Activated T-helper 1 cell treated with anti-CD3 and anti-CD28 coated beads, Interleukin-12 subunit alpha, Interleukin-12 subunit beta, Interleukin-2, Interleukin-4 antibody, amounts not matched to agents 30 ng/mL and 10 ng/mL and 1 ng/mL, durations not matched to agents 14 hours and 24 hours and 36 hours (primary cell): ENCODE measurements at places on chromosomes 11 and 22. TPM values are rescaled to one million over a fixed set of nuclear protein-coding genes. Genes with fewer than 3 reads are reported as not detected.

DNA sequence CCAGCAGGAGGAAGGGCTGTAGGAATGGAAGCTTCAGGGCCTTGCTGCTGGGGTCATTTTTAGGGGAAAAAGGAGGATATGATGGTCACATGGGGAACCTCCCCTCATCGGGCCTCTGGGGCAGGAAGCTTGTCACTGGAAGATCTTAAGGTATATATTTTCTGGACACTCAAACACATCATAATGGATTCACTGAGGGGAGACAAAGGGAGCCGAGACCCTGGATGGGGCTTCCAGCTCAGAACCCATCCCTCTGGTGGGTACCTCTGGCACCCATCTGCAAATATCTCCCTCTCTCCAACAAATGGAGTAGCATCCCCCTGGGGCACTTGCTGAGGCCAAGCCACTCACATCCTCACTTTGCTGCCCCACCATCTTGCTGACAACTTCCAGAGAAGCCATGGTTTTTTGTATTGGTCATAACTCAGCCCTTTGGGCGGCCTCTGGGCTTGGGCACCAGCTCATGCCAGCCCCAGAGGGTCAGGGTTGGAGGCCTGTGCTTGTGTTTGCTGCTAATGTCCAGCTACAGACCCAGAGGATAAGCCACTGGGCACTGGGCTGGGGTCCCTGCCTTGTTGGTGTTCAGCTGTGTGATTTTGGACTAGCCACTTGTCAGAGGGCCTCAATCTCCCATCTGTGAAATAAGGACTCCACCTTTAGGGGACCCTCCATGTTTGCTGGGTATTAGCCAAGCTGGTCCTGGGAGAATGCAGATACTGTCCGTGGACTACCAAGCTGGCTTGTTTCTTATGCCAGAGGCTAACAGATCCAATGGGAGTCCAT, 14.1 kb downstream of the IL10RA start:
- no peak for DNase-seq

- no peak for DNase-seq
Measured at GRCh38 chr11:120759046-120759445, 247.5 kb downstream of the GRIK4 start.

DNA sequence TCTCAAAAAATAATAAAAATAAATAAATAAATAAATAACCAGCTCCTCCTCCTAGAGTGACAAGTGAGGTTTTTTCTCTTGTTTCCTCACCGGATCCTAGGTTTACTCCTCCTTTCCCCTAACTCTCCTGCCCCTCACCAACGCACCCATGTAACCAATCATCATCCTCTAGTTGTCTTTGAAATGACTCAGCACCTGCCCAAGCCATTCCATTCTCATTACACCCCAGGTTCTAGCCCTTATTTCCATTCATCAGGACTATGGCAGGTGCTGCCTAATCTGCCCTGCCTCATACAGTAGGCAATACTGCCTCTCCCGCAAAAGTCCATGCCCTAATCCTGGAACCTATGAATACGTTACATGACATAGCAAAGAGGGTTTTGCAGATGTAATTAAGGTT, 60.4 kb downstream of the BUD13 start:
- DNase-seq = no peak

GRCh38 chr22:41598891-41599635, 9.4 kb upstream of the PMM1 start:
- DNase-seq = no peak

Gene TRIM49
- total RNA-seq = not detected in 2 replicates

DNA sequence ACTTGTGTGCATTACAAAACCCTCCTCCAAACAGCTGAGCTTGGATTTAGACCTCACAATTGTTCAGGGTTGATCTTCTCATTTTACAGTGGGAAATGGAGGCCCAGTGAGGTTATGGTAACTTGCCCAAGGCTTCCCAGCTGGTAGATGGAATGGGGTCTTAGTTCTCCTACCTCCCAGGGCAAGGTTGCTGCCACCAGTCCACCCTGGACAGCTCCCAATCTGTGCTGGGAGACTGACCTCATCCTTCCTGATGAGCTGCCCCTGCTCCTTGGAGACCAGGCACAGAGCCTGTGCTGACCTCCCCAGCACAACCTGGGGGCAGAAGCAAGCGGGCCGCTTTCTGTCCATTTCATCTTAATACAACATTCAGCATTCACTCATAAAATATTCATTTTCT, 190.7 kb downstream of the ST3GAL4 start:
- no peak for DNase-seq

Gene CDC42EP1
- 1.1 and 1.5 TPM in 2 replicates for total RNA-seq

Gene PDE2A
- total RNA-seq = 0.57 and 0.64 TPM in 2 replicates
